ENCODE measurements at places on chromosomes 2 and 18.

- peak; percentile 10 for DNase-seq
These were observed at the start of gene NOSTRIN for GRCh38 chr2:168801961-168802858. Gene NOSTRIN, plus strand, starts transcription at chr2:168802637. Its CDS starts 10 bp downstream, at chr2:168802647.

DNA sequence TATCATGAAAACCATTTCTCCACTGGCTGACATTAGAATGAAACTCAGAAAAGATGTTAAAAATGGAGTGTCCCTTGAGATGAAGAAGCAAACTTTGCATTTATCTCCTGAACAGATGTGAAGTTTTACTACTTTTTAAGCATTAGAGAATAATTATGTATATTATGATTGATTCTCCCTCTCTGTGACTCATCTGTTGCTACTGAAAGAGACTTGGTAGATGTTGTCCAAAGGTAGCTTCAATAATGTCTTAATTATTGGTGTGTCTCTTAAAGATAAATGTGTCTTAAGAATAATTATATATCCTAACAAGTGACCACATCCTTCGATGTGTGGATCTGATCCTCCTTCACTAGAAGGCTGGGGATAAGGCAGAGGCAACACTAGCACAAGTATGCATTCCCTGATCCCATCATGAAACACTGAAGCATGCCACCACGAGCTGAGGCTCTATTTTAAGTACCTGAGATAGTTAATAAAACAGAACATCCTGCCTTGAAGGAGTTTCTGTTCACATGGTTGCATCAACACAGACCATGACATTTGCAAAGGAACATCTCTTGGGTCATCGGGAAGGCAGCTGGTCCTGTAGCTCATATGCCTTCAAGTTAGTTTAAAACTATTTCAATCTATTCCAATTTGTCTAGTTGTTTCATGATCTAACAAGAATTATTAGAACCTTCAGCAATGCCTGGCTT is 15.5 kb downstream of the RND3 start:
- DNase-seq, result no peak

DNA sequence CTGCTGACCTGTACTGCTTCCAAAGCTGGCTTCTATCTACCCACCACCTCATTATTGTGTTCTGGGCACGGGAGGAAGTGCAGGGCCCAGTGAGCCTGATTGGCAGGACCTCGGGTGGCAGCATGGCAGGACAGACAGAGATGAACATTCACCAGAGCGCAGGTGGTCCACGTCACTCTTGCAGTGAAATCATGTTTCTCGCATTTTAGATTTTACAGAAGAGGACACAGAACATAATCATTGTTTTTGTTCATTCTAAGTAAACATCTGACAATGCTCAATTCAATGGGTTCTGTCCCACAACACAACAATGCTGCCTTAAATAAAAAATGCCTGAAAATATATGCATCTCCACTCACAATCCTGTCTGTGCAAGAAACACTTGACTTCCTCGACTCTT is 11.5 kb upstream of the BIN1 start:
- DNase-seq, result no peak

DNA sequence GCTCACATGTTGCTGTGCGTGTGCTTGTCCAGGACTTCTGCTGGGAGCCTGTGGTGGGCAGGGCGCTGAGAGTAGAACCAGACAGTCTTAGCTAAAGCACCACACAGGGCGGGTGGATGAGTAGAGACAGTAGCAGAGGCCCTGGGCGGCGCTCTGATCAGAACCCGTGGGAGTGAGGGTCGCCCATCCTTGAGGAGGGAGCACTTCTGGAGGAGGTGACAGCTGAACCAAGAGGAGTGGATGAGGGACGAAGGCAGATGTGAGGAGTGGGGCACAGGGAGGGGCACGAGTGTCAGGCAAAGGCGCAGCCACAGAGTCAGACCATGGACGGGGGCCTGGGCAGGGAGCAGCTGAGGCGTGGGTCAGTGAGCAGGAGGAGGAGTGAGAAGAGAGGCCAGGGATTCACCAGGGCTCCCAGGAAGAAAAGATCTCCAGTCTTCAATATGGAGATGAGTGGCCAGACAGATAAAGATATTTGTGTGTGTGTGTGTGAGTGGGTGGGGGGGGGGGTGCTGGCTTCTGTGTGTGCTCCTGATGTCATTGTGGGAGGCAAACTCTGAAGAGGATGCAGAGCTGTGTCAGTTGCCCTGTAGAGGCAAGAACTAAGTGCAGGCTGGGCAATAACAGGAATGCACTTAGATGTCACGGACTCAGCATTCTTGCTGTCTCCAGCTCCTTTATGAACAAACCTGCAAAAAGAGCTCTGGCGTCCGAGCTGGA is 79.6 kb downstream of the TPO start:
- no peak for DNase-seq

GRCh38 chr18:69774831-69775230 is 172.8 kb downstream of the CD226 start:
- DNase-seq, result no peak

DNA sequence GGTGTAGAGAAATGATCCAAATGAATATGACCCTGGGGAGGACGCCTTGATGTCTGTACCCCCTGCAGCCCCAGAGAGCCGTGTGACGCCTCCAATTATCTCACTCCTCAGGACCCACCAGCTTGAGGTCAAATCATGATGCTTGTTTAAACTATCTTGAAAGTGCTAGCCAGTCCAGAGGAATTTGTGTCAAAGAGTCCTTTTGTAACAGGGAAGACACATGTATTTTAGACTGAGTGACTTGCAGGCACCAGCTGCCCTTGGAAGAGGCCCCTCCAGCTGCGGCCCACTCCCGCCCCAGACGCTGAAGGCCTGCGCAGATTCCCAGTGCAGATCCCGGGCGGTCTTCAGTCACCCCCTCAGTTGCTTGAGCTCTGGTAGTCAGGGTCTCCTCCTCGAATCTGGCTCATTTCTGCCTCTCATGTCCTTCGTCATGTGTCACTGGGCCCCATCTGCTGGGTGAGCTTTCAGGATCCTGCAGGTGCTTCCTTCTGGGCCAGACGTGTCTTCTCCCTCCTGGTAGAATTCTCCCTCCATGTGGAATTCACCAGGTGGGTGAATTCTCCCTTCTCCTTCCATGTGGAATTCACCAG is 77.4 kb downstream of the RNF144A start:
- DNase-seq, result no peak

- DNase-seq, result no peak
These were observed 169.9 kb downstream of the MYO1B start for GRCh38 chr2:191415101-191415500.

- DNase-seq, result no peak
These were observed 170.2 kb downstream of the ATAD2B start for GRCh38 chr2:23756593-23757292.

DNA sequence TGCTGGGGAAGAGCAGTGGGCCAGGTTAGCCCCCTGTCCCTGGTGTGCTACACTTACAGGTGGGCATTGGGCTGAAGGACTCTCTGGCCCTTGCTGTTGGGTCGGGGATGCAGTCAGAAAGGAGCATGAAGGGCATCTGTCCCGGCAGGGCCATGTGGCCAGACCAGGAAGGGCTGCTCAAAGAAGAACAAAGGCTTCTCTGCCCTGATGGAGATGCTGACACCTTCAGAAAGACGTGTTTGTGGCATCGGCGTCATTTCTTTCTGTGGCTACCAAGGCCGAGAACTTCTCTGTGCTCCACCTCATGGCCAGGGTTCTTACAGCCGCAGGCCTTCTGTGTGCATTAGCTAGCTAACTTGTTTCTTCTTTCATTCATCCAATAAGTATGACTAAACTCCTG is 239.1 kb downstream of the FAM210A start:
- no peak for DNase-seq

GRCh38 chr2:43887176-43887575 is 48.4 kb downstream of the ABCG8 start:
- no peak for DNase-seq

DNA sequence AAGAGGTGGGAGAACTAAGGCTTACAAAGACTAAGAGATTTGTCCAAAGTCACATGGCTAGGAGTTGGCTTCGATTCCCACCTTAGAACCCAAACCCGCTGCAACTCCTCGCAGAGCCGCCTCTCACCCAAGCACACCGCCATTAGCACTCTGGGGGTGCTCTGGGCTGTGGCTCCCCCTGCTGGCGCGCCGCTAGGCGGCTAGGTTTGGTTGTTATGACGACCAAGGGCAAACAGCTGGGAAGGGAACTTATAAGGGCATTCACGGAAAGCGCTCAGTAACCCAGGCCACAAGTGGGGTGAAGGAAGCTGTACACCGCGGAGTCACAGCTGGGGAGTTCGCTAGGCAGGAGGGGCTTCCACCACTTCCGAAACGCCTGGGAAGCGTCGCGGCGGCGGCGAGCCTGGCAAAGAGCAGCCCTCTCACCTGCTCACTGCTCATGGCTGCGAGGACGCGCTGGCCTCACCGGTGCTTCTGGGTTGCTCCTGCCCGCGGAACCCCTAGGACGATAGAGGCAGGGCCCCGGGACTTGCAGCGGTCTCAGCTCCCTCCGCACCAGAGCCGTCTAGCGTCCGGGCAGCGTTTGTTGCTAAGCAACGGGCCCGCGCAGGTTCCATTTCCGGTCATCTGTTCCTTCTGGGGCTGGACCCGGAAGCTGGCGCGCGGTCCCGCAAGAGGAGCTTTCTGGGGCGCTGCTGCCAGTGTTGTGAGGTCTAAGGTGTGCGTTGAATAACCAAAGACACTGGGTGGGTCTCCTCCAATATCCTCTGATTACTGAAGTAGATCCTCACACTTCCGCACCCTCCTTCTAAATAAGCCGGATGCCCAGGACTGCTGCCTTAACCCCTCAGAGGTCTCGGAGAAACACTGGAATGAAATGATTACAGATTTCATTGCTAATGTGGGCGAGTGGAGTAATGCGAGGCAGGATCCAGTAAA is at the start of gene DNAH7:
Gene DNAH7, minus strand, starts transcription at position 567 of the 939 bp plus-strand sequence. Its CDS starts 126 bp downstream, at position 441.
- peak; percentile 78 for DNase-seq

DNA sequence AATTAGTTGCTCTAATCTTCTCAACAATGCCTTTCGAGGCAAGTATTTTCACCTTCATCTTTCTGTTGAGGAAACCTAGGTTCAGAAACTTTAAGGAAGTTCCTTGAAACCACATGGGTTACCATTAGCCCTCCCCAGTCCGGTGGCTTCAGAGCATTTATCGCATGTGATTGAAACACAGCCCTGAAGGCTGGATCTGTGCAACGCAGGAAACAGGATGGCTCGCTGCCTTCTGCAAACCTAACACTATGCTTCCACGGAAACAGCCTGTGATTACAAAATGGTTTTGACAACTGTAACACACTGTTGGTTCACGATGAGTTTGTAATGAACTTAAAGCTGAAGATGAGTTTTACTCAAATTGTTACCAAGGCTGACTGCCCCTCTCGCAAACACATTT is 68.5 kb downstream of the EPB41L3 start:
- no peak for DNase-seq

GRCh38 chr2:105873721-105874120 is 129.0 kb downstream of the NCK2 start:
- DNase-seq, result peak; percentile 36

DNA sequence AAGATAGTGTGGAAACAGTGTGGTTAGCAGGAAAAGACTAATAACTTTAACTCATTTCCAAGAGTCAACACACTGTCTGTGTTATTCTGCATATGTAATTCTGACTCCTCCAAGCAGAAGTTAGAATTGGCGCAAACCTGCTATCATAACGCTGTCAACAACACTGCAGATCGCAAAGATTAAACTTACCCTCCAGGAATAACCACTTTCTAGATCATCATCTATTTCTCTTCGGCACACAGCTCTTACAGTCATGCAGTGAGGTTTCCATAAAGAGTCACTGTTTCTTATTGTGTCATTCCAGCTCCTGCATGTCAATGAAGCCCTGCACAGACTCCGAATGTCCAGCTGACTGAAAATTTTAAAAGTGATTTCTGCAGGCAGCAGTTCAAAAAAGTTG is 2.4 kb downstream of the FBXO48 start:
- no peak for DNase-seq

GRCh38 chr2:202261531-202261930 is 4.0 kb upstream of the NOP58 start:
- no peak for DNase-seq

DNA sequence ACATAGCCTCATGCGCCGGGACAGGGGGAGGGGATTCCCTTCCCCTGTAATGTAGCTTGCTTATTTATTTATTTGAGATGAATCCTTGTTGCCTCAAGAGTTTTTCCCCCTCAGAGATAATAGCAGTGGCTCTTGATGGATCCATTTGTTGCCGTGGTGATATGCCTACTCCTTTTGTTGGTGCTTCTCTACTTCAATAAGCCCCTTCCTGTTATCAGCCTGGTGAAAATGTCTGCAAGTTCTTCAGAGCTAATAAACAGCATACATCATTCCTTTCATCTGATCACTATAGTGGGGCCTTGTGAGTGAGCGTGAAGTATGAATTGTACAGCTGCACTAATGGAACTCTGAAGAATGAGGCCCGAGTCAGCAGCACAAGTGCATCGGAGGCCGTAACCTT is 19.4 kb downstream of the FZD5 start:
- DNase-seq, result no peak

DNA sequence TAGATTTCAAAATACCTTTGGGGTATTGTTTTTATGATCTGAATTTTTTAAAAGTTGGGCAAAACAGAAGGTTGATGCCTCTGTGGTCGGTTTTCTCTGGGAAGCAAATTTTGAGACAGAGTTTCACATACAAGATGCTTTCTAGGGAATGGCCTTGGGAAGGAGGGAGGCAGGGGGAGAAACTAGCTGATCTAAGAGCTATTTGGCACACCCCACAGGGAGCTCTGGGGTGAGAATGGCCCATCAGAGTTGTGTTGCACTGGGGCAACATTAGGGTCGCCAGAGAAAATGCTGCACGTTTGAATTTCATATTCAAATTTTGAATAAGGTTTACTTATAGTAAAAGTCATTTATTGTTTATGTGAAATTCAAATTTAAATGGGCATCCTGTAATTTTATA is 11.9 kb upstream of the ADAM23 start:
- no peak for DNase-seq

DNA sequence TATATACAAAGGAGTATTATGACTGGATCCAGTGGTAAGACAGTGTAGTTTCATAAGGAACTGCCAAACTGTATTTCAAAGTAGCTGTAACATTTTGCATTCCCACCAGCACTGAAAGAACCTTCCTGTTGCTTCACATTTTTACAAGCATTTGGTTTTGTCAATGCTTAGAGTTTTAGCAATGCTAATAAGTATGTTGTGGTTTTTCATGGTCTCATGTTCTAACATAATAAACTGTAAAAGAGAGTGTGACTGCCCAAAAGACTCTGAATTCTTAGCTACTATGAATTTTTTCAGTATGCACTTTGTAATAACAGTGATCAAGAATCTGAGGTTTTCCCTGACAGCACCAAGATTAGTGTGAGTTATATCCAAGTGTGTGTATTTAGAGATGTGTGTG is 604.2 kb downstream of the XIRP2 start:
- DNase-seq, result no peak

GRCh38 chr18:732371-732770 is 19.9 kb upstream of the ENOSF1 start:
- no peak for DNase-seq

- no peak for DNase-seq
These were observed 9.5 kb upstream of the FAM110C start for GRCh38 chr2:55587-56448.

- DNase-seq, result no peak
These were observed 154.6 kb upstream of the MGAT5 start for GRCh38 chr2:134099273-134099672.

- DNase-seq, result no peak
These were observed 223.6 kb downstream of the LRRTM1 start for GRCh38 chr2:80080957-80081356.

All from PC-9 (cell line).